H1 (cell line): ENCODE measurements at places on chromosomes 4 and X. TPM values are rescaled to one million over a fixed set of nuclear protein-coding genes. Genes with fewer than 3 reads are reported as not detected.

DNA sequence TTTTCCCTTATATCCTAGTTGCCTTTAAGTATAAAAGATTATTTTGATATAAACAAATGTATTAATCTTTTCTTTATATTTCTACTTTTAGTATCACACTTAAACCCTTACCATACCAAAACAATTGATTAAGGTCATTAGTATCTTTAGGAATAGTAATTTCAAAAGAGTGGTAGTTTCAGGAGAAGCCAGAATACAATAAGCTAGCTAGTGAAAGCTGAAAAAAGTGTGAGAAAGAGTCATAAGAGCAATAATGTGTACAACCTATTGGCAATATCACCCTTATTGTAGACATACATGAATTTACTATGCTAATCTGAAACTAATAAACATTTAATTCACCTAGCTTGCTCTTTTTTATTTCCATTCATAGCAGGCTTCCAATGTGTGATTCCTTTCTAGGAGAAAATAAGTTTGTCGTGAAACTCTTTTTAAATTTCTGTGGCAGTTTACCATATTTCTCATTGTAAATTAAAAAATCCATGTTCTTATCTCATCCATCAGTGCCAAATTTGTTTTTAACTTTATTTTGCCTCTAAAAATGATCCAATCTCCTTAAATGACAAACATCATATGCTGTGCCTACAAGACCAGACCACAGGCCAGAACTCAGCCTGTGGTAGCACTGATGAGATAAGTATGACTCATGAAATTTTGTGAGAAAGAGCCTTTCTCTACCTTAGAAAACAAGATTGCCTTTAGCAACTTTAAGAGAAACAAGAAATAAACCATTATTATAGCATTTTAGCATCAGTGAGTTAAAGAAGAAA, 8.1 kb downstream of the NEK1 start:
- H3K4me3 ChIP-seq, result no peak overlapping the region
- no peak overlapping the region for H3K27ac ChIP-seq
- H3K36me3 ChIP-seq, result no peaks in the 10 kb centered on the region
- no peaks in the 10 kb centered on the region for H3K27me3 ChIP-seq
- H3K4me1 ChIP-seq, result no peaks in the 10 kb centered on the region
- no peak for DNase-seq

GRCh38 chr4:8127051-8127826, 31.4 kb downstream of the ABLIM2 start:
- no peak for DNase-seq
- H3K4me3 ChIP-seq, result no peak overlapping the region
- H3K27ac ChIP-seq, result no peak overlapping the region

- peak; percentile 81 for DNase-seq
- H3K4me3 ChIP-seq, result peak overlapping the region; percentile 82
- peak overlapping the region; percentile 85 for H3K27ac ChIP-seq
- no peaks in the 10 kb centered on the region for H3K36me3 ChIP-seq
- H3K4me1 ChIP-seq, result peaks cover 19% of the 10 kb centered on the region
Observed at GRCh38 chr4:182143822-182144625, 99.2 kb upstream of the TENM3 start.

GRCh38 chr4:127523369-127523768, 109.4 kb upstream of the INTU start:
- no peaks in the 10 kb centered on the region for H3K27me3 ChIP-seq
- H3K4me3 ChIP-seq, result no peak overlapping the region
- H3K4me1 ChIP-seq, result peaks cover under 1% of the 10 kb centered on the region; the same call in 1 of the 2 replicates
- no peak for DNase-seq

DNA sequence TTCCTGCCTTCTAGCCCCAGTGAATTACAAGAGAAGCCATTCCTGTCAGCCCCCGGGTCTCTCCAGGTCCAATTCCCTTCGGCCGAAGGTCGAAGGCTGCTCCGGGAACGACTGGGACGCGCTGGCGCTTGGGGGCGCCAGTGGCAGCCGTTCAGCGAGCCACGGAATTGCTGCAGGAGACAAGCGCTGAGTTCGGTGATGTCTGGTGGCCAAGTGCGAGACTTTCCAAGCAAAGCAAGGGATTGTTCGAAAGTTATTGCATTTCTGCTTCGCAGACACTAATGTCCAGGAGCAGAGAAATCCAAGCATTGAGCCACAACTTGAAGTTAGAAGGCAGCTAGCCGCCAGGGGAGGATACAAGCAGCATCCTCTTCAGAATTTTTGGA, 1.1 kb upstream of the DKK2 start:
- no peak overlapping the region for H3K27ac ChIP-seq
- H3K4me1 ChIP-seq, result no peaks in the 10 kb centered on the region; the same call in 1 of the 2 replicates
- H3K27me3 ChIP-seq, result peaks cover 46% of the 10 kb centered on the region
- no peaks in the 10 kb centered on the region for H3K36me3 ChIP-seq

DNA sequence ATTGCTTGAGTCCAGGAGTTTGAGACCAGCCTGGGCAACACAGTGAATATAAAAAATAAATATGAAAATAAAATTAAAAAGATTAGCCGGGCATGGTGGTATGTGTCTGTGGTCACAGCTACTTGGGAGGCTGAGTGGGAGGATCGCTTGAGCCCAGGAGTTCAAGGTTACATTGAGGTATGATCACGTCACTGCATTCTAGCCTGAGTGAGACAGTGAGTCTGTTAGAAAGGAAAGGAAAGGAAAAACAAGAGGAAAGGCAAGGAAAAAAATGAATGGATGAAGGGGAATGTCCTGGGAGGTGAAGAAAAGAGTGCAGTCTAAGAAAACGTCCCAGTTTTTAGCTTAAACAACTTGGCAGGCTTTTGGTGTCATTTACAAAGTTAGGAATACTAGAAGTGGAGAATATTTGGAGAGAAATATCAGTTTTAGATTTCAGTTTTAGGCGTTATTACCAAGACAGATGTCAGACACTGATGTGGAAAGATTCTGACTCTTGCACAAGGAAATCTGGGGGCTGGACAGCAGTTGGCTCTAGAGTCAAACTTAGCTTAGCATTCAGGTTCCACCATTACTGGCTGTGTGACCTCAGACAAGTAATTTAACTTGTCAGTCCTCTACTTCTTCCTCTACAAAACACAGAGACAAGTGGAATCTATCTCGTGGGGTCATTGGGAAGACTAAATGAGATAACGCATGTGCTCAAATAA, 139.0 kb downstream of the TSPAN5 start:
- no peaks in the 10 kb centered on the region for H3K27me3 ChIP-seq
- no peak overlapping the region for H3K27ac ChIP-seq
- H3K4me1 ChIP-seq, result peaks cover 12% of the 10 kb centered on the region
- H3K4me3 ChIP-seq, result no peak overlapping the region
- no peak for DNase-seq

DNA sequence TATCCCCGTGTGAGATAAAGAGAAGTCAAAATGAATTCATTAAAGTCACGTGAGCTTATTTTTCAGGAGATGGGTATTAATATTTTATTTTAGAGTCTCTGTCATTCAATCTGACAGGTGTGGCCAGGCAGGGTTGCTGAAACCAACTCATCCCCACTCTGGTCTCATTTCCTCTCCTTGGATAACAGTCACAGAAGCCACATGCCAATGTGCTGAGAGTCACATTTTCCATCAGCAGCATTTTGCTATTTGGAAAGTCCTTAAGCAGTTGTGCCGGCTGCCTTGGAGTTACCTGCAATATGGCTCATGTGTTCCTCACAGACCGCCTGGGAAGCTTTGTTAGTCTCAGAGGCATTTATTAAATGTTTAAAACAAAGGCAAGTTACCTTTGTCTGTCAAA, 302.3 kb downstream of the DCHS2 start:
- H3K27ac ChIP-seq, result no peak overlapping the region
- H3K4me3 ChIP-seq, result no peak overlapping the region
- no peaks in the 10 kb centered on the region for H3K36me3 ChIP-seq
- H3K27me3 ChIP-seq, result no peaks in the 10 kb centered on the region

DNA sequence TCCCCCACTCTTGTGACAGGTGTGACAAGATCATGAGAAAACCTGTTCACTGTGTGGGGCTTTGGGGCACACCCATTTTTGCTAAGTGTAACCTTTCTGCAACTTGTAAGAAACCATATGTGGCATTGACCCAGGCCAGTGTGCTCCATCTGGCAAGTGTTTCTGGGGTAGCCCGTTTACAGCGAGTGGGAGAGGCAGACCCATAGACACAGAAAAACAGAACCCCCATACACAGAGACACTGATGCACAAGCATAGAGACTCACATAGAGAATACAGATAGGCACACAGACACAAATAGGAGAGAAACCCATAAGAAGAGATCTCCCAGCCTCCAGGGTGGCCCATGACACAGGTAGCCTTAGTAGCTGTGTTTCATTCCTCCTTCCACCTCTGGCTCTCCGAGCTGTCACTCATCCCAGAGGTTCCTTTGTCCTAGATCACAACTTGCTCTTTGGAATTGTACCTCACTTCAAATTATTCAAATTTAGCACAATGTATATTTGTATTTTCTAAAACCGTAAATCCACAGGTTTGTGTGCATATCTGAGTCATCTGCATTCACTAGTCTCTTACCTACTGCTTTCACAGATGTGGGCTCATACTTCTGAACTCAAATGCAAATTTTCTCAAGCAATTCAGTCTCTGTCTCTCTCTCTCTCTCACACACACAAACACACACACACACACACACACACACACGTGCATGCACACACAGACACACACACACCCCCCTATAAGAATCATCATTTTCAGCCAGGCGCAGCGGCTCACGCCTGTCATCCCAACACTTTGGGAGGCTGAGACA, 114.4 kb downstream of the SH3KBP1 start:
- peaks cover 2% of the 10 kb centered on the region for H3K4me1 ChIP-seq
- H3K36me3 ChIP-seq, result no peaks in the 10 kb centered on the region
- DNase-seq, result no peak
- no peak overlapping the region for H3K4me3 ChIP-seq
- H3K27ac ChIP-seq, result no peak overlapping the region
- no peaks in the 10 kb centered on the region for H3K27me3 ChIP-seq

- no peak for DNase-seq
- no peak overlapping the region for H3K27ac ChIP-seq
- H3K4me3 ChIP-seq, result no peak overlapping the region
- H3K36me3 ChIP-seq, result no peaks in the 10 kb centered on the region
- H3K27me3 ChIP-seq, result no peaks in the 10 kb centered on the region
- peaks cover 4% of the 10 kb centered on the region; the same call in 1 of the 2 replicates for H3K4me1 ChIP-seq
Observed at GRCh38 chr4:24774452-24774851, 20.9 kb upstream of the SOD3 start.

DNA sequence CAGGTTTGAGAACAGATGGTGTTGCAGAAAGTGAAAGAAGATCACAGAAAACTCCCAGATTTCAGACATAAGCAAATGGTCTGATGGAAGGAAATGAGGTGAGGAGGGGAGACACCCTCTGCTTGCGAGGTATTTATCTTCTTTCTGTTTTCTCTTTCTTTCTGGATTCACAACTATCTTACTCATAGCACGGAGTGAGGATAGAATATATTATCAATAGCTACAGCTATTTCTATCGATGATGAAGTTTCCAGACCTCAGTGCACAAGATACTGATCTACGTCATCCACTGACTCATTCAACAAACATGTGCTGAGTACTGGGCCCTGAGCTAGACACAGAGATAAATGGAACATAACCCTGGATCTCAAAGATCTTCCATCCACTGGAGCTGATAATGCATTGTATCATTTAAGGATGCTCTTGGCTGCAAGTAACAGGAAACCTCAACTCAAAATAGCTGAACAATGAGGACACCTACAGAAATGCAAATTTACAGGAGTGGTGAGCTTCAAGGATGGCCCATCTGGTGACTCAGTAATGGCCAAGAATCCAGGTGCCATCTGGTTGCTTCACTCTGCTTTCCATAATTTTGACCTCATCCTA, 21.2 kb downstream of the SLC2A9 start:
- H3K36me3 ChIP-seq, result no peaks in the 10 kb centered on the region
- DNase-seq, result no peak
- H3K4me1 ChIP-seq, result no peaks in the 10 kb centered on the region
- no peak overlapping the region for H3K27ac ChIP-seq
- no peak overlapping the region for H3K4me3 ChIP-seq

- H3K27me3 ChIP-seq, result no peaks in the 10 kb centered on the region
- H3K4me3 ChIP-seq, result no peak overlapping the region
- H3K27ac ChIP-seq, result no peak overlapping the region
- no peak for DNase-seq
- H3K36me3 ChIP-seq, result no peaks in the 10 kb centered on the region
Observed at GRCh38 chr4:25624616-25625015, 31.0 kb upstream of the SLC34A2 start.

GRCh38 chrX:71301195-71301924, at the start of gene ITGB1BP2:
ITGB1BP2 (plus strand) TSS chrX:71301750; CDS start chrX:71301807, 57 bp downstream.
- H3K4me3 ChIP-seq, result no peak within 1 kb of the TSS
- H3K4me1 ChIP-seq, result no peaks in the 10 kb centered on the region
- no peak for DNase-seq
- H3K27ac ChIP-seq, result no peak within 1 kb of the TSS
- peaks cover 18% of the 10 kb centered on the region for H3K36me3 ChIP-seq
- H3K27me3 ChIP-seq, result no peaks in the 10 kb centered on the region

DNA sequence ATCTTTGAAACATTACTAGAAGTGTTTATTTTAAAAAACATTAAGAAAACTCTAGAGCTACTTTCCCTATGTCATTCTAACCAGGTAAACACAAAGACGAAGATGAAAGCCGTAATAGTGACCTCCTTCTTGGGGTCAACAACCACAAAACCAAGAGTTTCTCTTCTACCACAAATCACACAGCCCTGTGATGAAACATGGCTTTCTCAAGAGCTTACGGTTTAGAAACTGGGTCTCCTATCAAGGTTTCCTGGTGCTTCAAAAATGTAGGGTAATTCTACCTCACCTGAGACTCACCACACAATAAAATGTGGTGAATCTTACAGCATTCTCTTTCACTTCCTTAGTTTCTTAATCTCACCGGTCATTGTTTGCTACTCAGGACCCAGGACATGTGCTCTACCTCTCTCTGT, 50.9 kb downstream of the CORIN start:
- H3K36me3 ChIP-seq, result no peaks in the 10 kb centered on the region
- H3K4me3 ChIP-seq, result no peak overlapping the region
- no peak overlapping the region for H3K27ac ChIP-seq
- no peaks in the 10 kb centered on the region for H3K27me3 ChIP-seq
- no peak for DNase-seq

DNA sequence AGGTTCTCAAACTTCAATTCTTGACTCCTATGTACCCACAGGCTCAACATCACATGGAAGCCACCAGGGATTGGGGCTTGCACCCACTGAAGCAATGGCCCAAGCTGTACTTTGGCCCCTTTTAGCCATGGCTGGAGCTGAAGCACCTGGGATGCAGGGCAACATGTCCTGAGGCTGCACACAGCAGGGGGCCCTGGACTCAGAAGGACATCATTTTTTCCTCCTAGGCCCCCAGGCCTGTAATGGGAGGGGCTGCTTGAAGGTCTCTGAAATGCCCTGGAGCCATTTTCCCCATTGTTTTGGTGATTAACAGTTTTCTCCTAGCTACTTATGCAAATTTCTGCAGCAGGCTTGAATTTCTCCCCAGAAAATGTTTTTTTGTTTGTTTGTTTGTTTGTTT, 465.1 kb upstream of the PCDH10 start:
- no peak overlapping the region for H3K4me3 ChIP-seq
- H3K36me3 ChIP-seq, result no peaks in the 10 kb centered on the region
- no peak overlapping the region for H3K27ac ChIP-seq
- H3K27me3 ChIP-seq, result no peaks in the 10 kb centered on the region
- no peak for DNase-seq
- H3K4me1 ChIP-seq, result no peaks in the 10 kb centered on the region

GRCh38 chr4:177077095-177077971, 232.3 kb upstream of the NEIL3 start:
- no peak overlapping the region for H3K27ac ChIP-seq
- DNase-seq, result no peak
- H3K4me3 ChIP-seq, result no peak overlapping the region
- no peaks in the 10 kb centered on the region for H3K36me3 ChIP-seq
- no peaks in the 10 kb centered on the region for H3K4me1 ChIP-seq

The GSTCD gene
- total RNA-seq, result 22.0 and 24.6 TPM in 2 replicates

The NXF2B gene
- not detected in 2 replicates for total RNA-seq

The GRIA3 gene
- total RNA-seq, result 2.6 and 3.0 TPM in 2 replicates

The IGSF1 gene
- 23.0 and 23.1 TPM in 2 replicates for total RNA-seq

The EDNRA gene
- 3.3 TPM in 2 replicates for total RNA-seq

The PAK3 gene
- total RNA-seq, result 6.4 and 7.2 TPM in 2 replicates

The AMTN gene
- not detected in 2 replicates for total RNA-seq

The CISD2 gene
- 47.5 and 48.3 TPM in 2 replicates for total RNA-seq
